Ascending aorta (tissue), 2 donors: ENCODE measurements at places on chromosomes 11 and 22. TPM values are rescaled to one million over a fixed set of nuclear protein-coding genes. Genes with fewer than 3 reads are reported as not detected.

HTR3B gene
- not detected for total RNA-seq

SLC15A3 gene
- 27.1 TPM for total RNA-seq

OR52E8 gene
- not detected for total RNA-seq

- DNase-seq = no peak
- no peak overlapping the region for H3K4me3 ChIP-seq
- no peaks in the 10 kb centered on the region for H3K27me3 ChIP-seq
- H3K4me1 ChIP-seq = no peaks in the 10 kb centered on the region
Observed at GRCh38 chr22:29090039-29090438, 17.2 kb downstream of the KREMEN1 start.

DNA sequence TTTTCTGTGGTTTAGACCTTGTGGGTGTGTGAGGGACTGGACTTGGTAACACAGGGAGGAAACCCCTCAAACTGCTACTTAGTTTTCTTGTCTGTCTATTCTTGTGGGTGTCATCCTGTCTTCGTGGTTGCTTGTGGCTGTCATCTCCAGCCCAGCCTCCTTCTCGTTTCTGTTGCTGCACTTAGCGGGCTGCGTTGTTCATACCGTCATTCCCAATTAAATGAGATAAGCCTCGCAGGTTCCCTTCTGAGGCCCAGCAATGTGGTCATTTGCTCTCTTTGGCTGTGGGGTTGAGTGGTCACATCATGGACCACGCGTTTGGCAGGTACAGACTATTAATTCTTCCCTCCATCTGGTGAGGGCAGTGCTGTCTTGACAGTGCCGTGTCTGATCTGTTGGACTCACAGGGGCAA lies 18.8 kb downstream of the PANX1 start:
- DNase-seq = no peak
- no peak overlapping the region for H3K4me3 ChIP-seq
- no peaks in the 10 kb centered on the region for H3K27me3 ChIP-seq
- peaks cover 48% of the 10 kb centered on the region for H3K4me1 ChIP-seq
- no peak overlapping the region for H3K27ac ChIP-seq

GRCh38 chr11:44977493-44977984 lies 26.9 kb upstream of the TP53I11 start:
- no peak overlapping the region for H3K4me3 ChIP-seq
- no peaks in the 10 kb centered on the region for H3K27me3 ChIP-seq
- H3K36me3 ChIP-seq = no peaks in the 10 kb centered on the region
- no peak overlapping the region for H3K27ac ChIP-seq
- H3K4me1 ChIP-seq = peaks cover 8% of the 10 kb centered on the region

- no peak for DNase-seq
- H3K4me3 ChIP-seq = no peak overlapping the region
- H3K27me3 ChIP-seq = no peaks in the 10 kb centered on the region
- no peaks in the 10 kb centered on the region for H3K4me1 ChIP-seq
Observed at GRCh38 chr22:49261616-49262015, 566.1 kb downstream of the BRD1 start.

- H3K27ac ChIP-seq = peak overlapping the region; percentile 96
- no peaks in the 10 kb centered on the region for H3K36me3 ChIP-seq
- H3K4me1 ChIP-seq = peaks cover 17% of the 10 kb centered on the region
- no peaks in the 10 kb centered on the region for H3K27me3 ChIP-seq
- peak overlapping the region; percentile 64 for H3K4me3 ChIP-seq
Observed at GRCh38 chr22:23521441-23522113, 58.5 kb downstream of the IGLL1 start.

GLYAT gene
- total RNA-seq = not detected

DNA sequence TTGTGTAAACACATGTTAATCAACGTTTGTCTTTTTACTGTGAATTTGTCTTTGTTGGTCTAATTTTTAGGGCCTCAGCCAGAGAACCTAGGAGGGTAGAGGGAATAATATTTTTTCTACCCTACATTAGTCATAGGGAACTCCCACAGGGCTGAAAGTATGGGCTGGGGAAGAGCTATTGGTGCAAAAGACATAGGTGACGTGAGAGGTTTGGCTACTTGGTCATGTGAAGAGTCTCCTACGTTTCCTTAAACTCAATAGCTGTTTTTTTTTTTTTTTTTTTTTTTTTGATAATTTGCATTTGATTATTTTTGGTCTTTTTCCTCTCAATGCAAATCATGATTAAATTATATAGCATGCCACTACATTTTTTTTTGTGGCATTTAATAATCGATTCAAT lies 15.9 kb upstream of the MMP7 start:
- no peak overlapping the region for H3K4me3 ChIP-seq
- no peak overlapping the region for H3K27ac ChIP-seq
- DNase-seq = no peak
